ENCODE measurements at places on chromosomes 3 and 15.

GRCh38 chr15:39156646-39157250 is 424.1 kb upstream of the THBS1 start:
- H3K27me3 ChIP-seq = no peaks in the 10 kb centered on the region
- no peaks in the 10 kb centered on the region for H3K36me3 ChIP-seq
- H3K27ac ChIP-seq = no peak overlapping the region

DNA sequence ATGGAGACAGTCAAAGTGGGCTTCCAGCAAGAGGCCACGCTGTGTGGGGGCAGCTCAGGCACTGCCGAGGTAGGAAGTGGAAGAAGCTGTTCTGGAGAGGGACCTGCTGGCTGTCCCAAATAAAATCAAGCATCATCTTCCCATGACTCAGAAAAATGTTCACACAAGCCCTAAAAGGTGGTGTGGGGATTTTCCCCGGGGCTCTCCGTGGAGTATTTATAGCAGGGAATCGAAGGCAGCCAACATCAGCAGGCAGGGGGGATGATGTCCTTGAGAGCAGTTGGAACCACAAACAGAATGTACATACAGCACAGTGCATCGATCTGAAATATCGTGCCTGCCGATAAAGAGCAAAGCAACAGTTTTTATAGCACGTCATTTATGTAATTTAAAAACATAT is 27.6 kb downstream of the PRR23E start:
- H3K4me1 ChIP-seq = no peaks in the 10 kb centered on the region
- H3K36me3 ChIP-seq = no peaks in the 10 kb centered on the region
- no peak for DNase-seq
- H3K27ac ChIP-seq = no peak overlapping the region
- no peak overlapping the region for H3K4me3 ChIP-seq

DNA sequence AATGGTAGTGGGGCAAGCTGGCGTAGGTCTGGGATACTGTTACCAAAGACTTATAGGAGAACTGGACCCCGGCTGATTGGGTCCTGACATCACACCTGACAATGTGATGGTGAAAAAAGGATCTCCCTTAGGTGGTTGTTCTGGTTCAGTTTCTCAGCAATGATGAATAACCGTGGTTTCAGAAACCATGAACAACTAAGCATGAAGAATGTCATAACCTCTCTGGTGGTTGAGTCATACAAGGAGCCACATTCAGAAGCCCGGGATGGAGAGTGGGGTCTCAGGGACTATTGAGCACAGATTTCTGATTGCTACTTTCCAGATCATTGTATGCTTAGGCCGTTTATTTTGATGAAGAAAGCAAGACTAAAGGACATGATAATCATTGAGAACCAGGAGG is 17.4 kb downstream of the GPR160 start:
- H3K4me3 ChIP-seq = no peak overlapping the region
- no peak overlapping the region for H3K27ac ChIP-seq
- no peaks in the 10 kb centered on the region for H3K4me1 ChIP-seq
- H3K27me3 ChIP-seq = no peaks in the 10 kb centered on the region
- no peak for DNase-seq
- H3K36me3 ChIP-seq = no peaks in the 10 kb centered on the region

- H3K4me3 ChIP-seq = no peak overlapping the region
- no peak for DNase-seq
- no peaks in the 10 kb centered on the region for H3K4me1 ChIP-seq
- no peak overlapping the region for H3K27ac ChIP-seq
These were observed 615.6 kb upstream of the NECTIN3 start for GRCh38 chr3:110456001-110456400.

- no peak overlapping the region for H3K27ac ChIP-seq
- no peak overlapping the region for H3K4me3 ChIP-seq
- DNase-seq = no peak
- H3K4me1 ChIP-seq = no peaks in the 10 kb centered on the region
These were observed 191.6 kb upstream of the STT3B start for GRCh38 chr3:31341130-31341529.

DNA sequence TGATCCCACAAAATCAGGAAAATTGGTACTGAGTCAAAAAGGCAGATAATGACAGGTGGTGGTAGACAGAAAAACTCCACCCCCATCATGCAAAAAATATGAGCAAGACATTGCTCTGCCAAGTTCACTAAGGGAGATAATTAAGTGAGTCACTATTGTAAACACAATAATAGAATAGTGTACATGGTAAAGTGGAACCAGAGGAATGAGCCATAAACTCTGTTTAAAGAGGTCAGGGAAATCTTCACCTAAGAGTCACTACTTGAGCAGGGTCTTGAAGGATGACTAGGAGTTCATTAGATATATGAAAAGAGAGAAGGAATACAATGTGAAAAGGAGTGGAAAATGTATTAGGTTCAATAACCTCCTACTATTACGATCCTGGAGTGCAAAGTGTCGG is 213.4 kb upstream of the PEX5L start:
- H3K4me1 ChIP-seq = no peaks in the 10 kb centered on the region
- no peaks in the 10 kb centered on the region for H3K27me3 ChIP-seq
- DNase-seq = no peak
- no peak overlapping the region for H3K27ac ChIP-seq

DNA sequence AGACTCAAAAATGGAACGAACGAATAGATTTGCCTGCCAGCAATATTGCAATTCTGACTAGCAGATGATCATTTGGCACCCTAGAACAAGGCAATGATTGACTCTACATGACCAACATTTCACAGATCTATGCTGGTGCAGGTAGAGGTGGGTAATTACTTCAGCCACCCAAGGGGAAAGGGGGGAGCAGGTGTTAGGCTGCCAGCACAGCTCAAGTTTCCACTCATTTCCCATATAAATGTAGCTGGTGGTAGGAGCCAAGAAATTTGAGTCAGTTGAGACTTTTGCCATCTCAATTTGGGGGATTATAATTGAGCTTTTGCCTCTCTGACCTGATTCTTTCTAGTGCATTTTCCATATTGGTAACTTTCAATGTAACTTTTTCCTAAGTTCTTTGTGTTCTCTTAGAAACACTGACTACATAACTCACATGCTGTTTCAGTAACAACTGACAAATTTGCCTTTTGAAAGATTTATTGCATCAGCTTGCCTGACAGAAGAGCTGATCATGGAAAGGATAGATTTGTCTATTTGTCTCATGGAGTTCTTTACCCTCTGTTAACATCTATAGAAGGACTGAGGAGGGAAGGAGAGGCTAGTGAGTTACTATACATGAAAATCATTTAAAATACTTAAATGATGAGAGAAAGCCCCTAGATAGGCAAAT is 902.5 kb downstream of the ZPLD1 start:
- H3K27me3 ChIP-seq = no peaks in the 10 kb centered on the region
- DNase-seq = no peak
- no peaks in the 10 kb centered on the region for H3K36me3 ChIP-seq

DNA sequence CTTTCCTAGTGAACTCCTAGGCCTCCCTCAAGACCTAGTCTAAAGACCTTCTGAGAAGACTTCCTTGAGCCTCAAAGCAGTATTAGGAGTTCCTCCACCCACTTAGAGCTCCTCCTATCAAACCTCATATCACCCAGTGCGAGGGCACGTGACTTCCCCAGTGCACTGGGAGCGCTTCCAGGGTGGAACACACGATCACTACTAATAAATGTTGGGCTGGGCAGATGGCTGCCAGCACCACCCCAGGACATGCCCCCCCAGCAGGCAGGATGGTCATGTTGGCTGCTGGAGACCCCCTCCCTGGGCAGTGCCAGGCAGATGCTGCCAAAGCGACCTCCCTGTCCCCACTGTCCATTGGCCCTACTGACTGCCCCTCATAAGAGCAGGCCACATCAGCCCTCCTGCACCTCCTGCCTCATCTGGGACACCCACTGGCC is 8.5 kb upstream of the PLXND1 start:
- H3K4me3 ChIP-seq = no peak overlapping the region
- H3K27me3 ChIP-seq = no peaks in the 10 kb centered on the region
- H3K36me3 ChIP-seq = no peaks in the 10 kb centered on the region
- H3K4me1 ChIP-seq = peaks cover 6% of the 10 kb centered on the region
- DNase-seq = no peak

DNA sequence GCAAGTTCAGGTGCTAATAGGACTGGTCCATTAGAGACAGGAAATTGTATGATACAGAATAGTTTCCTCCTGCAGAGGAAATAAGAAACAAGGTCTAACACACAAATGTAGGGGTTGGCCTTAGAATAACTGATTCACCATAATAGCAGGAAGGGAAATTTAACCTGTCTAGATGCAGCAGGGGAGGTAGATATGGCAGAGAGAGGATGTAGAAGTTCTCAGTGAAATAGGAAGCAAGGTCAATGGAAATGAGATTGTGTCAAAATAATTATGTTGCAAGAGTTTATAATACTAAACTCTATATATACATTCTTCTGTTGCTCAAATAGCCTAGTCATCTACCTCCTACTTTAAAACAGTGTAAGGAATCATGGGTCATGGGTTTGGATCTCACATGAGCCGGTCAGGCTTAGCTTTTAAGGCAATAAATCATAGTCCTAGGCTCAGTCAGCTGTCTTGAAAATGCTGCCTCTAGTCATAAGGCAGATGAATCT is 17.0 kb downstream of the BCL2A1 start:
- H3K27ac ChIP-seq = no peak overlapping the region
- DNase-seq = no peak
- H3K4me1 ChIP-seq = no peaks in the 10 kb centered on the region
- H3K36me3 ChIP-seq = no peaks in the 10 kb centered on the region

DNA sequence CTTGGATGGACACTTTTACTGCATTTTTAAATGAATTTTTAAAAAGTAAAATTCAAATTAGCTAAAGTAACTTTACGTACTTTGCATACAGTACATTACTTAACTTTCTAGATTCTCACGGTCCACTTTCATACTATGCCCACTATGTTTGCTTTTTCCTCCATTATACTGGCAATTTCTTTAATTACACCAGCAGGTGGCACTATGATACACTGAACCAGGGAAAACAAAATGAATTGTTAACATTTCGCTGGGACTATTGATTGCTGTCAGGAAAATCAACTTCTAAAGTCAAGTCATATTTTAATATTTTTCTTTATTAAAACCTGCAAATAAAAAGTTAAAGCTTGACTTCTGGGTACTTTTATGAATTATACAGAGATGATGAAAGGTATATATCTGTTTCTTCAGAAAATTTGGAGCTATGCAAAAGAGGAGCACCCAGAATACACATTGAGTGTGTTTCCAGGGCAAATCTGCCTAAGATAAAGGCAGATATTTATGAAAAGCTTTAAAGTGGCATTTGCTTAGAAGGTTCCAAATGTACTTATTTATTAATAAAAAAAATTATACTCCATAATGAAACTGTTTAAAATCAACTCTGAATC is 21.8 kb upstream of the POU1F1 start:
- no peaks in the 10 kb centered on the region for H3K36me3 ChIP-seq
- no peaks in the 10 kb centered on the region for H3K27me3 ChIP-seq
- H3K4me1 ChIP-seq = no peaks in the 10 kb centered on the region
- H3K27ac ChIP-seq = no peak overlapping the region

DNA sequence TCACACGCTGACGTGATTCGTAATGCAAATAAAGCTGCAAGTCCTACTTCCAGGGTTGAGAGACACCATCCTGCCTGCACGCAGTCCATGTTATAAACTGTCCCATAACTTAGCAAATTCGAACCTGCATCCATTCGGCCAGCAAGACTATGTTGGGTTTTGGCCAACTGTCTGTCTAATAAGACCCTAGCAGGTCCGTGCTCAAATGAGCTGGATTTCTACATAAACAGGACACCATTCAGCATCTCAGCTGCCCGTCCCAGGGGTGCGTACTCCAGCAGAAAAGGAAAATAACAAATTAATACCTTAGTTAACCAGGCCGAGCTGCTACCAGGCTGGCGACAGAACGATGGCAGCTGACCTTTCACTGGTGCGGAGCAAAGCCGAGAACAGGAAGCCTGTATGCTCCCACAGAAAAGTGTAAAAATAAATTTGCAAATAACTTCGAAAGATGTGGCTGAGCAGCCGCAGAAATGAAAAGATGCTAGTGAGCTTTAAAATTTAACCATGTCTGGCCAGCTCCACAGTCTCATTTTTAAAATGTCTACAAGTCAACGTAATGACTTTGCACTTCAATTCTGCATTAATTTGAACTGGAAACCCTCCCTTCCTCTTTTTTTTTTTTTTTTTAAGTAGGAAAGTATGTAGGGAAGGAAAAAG is 97.1 kb upstream of the SNRPA1 start:
- DNase-seq = no peak
- H3K4me1 ChIP-seq = no peaks in the 10 kb centered on the region
- no peaks in the 10 kb centered on the region for H3K27me3 ChIP-seq
- no peak overlapping the region for H3K4me3 ChIP-seq
- H3K27ac ChIP-seq = no peak overlapping the region

- H3K4me1 ChIP-seq = no peaks in the 10 kb centered on the region
- no peaks in the 10 kb centered on the region for H3K36me3 ChIP-seq
- H3K27ac ChIP-seq = no peak overlapping the region
- no peaks in the 10 kb centered on the region for H3K27me3 ChIP-seq
- no peak overlapping the region for H3K4me3 ChIP-seq
These were observed 14.9 kb downstream of the CBLB start for GRCh38 chr3:105853801-105854432.

Data from breast epithelium (tissue), 4 donors.